ENCODE measurements at places on chromosomes 1 and 21. TPM values are rescaled to one million over a fixed set of nuclear protein-coding genes. Genes with fewer than 3 reads are reported as not detected.

Gene PYHIN1
- not detected for polyA plus RNA-seq

Gene TMEM50B
- polyA plus RNA-seq = 38.5 TPM

Gene NCAM2
- polyA plus RNA-seq = 9.6 TPM

Gene ANKRD35
- 2.4 TPM for polyA plus RNA-seq

Gene SHISA4
- 56.5 TPM for polyA plus RNA-seq

Gene CD2
- polyA plus RNA-seq = 0.92 TPM

- no peak for DNase-seq
Observed at GRCh38 chr1:163924041-163924440, 602.3 kb downstream of the NUF2 start.

GRCh38 chr1:43435146-43436145, 18.3 kb downstream of the HYI start:
- peak; percentile 45 for DNase-seq

DNA sequence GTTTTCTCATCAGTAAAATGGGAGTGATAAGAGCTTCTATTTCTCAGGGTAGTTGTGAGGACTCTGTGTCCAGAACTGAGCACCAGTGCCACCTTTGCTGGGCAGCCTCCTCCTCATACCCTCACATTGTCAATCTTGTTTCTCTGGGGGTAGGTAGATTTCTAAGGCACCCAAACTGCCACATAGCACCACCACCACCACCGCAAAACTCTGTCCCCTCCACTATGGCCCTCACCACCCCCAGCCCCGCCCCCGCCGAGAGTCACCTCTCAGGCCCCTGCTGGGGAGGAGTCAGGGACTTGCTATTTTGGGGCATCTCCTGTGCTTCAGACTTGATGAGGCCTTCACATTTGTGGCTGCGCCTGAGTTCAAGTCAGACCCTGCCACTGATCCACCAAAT, 549.2 kb downstream of the PTPRU start:
- no peak for DNase-seq

DNA sequence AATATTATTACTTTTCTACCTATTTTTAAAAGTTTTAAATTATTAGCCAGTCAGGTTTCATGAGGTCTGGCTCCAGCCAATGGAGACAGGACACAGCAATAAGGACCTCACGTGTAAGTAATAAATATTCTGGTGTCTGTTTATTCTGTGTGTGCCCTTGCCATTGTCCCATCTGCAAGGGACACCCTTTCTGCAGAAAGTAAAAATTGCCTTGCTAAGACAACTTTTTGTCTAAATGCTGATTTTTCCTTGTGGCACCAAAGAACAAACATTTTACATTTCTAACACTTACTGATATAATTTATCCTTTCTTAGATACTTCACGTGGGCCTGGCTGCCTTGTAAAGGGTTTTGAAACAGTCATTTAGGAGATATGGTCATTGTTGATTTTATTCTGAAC, 29.4 kb downstream of the OVAAL start:
- DNase-seq = no peak

- no peak for DNase-seq
Observed at GRCh38 chr1:48701445-48701844, 75.2 kb downstream of the BEND5 start.

DNA sequence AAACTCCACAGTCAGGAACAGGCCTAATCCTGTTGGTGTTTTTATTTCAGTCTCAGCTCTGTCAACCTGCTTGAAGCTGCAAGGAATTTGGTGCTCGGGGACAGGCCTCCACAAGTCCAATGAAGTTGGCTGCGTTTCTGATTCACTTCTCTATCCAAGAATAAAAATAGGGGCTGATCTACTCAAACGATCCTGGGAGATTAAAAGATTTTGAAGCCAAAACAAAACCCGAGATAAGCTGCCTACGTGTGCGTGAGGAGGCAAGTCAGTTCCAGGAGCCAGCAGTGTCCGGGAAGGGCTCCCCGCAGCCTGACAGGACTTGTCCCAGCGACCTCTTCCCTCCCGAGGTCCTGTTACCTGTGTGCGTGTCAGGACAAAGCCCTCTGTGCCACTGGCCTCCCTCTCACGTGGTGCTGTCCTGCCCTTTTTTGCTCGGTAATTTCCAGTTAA, 98.0 kb downstream of the ETS2 start:
- DNase-seq = no peak

- no peak for DNase-seq
Observed at GRCh38 chr1:1308756-1309250, 406 bp downstream of the PUSL1 start.

GRCh38 chr21:38244885-38245869, 11.6 kb upstream of the KCNJ15 start:
- DNase-seq = no peak

GRCh38 chr1:221549815-221550214, 192.1 kb downstream of the DUSP10 start:
- DNase-seq = no peak

GRCh38 chr1:159881622-159882526, 18.1 kb downstream of the CFAP45 start:
- peak; percentile 94 for DNase-seq

All from muscle of back (tissue), 13 donors.